ENCODE measurements at places on chromosomes 7 and 10.
A peak's percentile ranks its signal among the peaks of the same experiment; 100 is the strongest.

GRCh38 chr10:132405463-132405991, 8.5 kb downstream of the PWWP2B start:
- no peak for DNase-seq

DNA sequence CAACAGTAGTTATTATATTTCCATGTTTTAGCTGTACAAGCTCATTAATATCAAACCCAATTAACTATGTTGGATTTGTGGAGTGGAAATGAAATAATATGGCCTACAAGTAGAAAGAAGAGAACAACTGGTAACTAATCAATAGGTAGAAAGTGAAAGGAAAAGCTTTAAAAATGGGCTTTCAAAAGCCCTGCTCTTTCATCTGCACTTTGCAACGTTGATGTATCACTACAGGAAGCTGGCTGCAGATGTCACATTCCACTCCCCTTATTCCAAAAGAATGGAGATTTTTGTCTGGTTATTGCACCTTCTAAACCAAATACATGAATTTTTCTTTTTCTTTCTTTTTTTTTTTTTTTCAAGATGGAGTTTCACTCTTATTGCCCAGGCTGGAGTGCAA, 11.7 kb upstream of the MKI67 start:
- no peak for DNase-seq

- DNase-seq, result no peak
These were observed 148.3 kb downstream of the CTTNBP2 start for GRCh38 chr7:117724898-117725297.

- peak; percentile 52 for DNase-seq
These were observed 701 bp upstream of the GBX1 start for GRCh38 chr7:151168003-151168786.

DNA sequence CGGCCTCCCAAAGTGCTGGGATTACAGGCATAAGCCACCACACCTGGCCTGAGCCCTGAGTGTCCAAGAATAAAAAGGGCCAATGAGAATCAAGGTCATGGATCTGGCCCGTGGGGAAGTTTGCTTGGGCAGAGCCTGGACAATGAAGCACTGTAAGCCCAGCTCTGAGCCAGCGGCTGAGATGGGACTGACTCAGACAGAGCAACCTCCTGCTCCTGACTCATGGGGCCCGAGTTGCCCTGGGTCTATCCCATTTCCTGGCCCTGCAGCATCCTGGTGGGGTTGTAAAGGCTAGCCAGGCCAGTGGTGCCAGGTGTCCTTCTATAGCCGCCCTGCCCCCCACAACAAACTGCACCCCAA, 5.2 kb upstream of the MYH16 start:
- no peak for DNase-seq

GRCh38 chr7:156607332-156608172, 33.0 kb upstream of the RNF32 start:
- no peak for DNase-seq

- no peak for DNase-seq
These were observed 1.4 kb downstream of the ZNF282 start for GRCh38 chr7:149196705-149197171.

DNA sequence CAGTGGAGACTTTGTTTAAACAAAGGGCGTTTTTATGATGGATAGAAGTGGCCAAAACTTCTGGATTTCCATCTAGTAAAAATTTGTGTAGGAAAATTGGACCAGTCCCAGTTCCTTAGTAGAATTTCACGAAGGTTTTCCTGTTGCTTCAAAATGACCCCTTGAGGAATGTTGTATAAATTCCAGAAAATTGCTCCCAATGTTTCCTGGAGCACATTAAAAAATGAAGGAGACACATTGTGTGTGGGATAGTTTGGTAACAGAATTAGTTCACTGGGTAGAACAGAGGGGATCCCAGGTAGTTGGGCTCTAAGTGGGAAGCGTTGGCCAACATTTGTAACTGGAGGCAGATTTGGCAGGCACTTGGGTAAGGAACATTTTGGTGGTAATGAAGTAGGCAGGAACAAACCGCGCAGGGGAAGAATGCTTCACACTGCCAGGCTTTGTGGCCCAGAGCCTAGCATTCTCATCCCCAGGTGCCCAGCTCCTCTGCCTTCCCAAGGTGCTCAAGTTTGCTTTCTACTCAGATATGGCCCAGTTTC, 758.6 kb downstream of the AUTS2 start:
- no peak for DNase-seq

- no peak for DNase-seq
These were observed at the start of gene PDGFA for GRCh38 chr7:519484-520390. Gene PDGFA (minus strand): TSS chr7:519846. CDS start chr7:519001, 845 bp downstream.

DNA sequence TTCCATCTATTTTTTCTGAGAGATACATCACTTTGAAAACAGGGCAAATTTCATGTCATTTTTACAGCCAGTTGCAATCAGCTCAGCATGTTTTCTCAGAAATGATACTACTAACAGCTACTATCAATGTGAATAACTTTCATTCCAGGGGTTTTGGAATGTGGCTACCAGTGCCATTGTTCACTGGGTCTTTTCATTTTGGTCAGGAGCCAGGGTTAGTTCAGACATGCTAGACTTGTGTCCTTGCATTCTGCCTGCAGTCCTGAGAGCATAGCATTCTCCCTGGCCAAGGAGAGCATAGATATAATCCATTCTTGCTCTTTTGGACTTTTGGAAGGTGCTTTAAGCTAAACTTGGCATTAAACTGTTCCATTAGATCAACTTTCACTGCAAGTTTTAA, 160.9 kb upstream of the NEBL start:
- no peak for DNase-seq

DNA sequence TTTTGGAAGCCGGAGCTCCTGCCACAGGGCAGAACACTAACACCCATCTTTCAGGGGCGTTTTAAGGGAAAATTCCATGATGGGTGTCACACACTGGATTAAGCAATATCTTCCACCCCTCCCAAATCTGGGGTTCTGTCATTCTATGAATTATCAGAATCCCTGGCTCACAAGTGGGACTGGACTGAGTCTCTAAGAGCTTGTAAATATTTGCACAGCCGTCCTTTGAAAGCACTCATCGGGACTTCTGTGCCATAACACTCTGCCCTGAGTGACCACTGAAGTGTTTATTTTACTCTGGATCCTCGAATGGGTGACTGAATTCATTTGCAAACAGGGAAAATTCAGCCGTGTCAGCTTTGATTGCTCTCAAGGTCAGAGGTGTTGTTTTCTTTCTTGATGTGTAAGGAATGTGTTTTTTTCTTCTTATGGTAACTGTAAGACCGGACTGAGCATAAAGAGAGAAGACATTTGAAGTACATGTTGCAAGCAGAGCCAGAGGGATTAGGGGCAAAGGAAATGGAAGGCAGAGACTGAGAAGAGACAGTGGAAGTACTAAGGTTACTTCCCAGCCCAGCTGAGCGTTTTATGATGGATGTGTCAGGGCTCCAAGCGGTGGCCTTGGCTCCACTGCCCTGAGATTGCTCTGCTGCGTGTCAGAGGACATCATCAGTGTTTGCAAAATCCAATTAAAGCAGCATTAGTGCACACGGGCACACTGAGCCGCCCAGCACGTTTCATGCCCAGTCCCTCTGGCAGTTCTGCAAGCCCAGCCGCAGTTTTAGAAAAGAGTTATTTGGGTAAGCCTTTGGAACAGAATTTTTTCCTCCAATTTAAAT, 17.7 kb upstream of the GTPBP4 start:
- DNase-seq, result no peak

DNA sequence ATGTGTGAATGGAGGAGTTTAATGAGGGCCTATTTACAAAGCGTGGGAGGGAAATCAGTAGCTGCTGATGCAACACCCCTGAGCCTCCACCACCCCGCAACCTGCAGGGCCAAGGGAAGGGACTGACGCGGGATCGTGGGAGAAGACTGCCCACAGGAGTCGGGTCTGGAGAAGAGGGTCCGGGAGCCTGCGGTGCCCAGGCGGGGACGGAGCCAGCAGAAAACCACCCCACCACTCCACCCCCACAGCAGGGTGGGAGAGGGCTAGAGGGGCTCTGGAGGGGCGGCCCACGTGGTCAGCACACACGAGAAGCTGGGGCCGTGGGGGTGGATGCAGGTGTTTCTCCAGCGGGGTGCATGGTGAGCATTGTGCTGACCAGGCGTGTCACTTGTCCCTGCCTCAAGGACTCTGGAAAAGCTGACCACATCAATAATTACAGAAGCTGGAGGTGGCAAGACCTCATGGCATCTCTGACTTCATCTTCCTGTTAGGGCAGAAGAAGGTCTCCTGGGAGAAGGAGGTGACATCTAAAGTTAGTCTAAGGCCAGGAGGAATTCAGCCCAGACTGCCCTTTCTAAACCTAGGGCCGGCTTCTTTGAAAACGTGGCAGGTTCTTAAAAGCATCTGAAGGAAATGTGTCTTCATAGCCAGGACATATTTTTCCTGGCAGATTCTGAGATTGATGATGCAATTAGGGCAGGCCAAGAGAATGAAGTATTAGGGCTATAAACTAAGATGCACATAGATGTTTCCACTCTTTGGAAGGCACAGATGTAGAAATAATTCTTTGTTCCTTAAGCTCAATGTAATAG, 150.9 kb downstream of the RGS10 start:
- no peak for DNase-seq

DNA sequence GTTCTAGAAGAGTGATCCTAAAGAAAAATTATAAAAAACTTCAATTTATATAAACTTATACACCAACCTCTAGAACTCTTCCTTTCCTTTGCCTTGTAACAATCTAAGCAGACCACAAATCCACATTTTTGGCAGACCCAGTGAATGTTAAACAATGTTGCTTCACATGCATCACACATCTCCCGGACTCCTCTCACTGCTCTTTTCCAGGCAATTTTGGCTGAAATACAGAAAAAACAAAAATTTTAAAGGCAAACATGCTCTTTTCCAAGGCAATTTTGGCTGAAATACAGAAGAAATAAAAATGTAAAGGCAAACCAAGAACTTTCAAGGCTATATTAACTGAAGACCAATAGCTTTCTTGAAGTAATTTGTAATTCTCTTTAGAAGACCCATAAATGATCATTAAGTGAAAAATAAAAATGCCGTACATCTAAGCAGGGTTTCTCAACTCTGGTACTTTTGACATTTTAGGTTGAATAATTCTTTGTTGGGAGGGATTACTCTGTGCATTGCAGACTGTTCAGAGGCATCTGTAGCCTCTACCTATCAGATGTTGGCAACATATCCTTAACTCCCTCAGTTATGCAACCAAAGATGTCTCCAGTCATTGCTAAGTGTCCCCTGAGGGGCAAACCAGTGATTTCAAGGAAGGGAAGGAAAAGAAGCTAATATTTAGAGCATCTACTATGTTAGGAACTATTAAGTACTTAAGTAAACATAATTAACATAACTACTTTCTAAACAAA, 64.4 kb downstream of the NRBF2 start:
- DNase-seq, result no peak

DNA sequence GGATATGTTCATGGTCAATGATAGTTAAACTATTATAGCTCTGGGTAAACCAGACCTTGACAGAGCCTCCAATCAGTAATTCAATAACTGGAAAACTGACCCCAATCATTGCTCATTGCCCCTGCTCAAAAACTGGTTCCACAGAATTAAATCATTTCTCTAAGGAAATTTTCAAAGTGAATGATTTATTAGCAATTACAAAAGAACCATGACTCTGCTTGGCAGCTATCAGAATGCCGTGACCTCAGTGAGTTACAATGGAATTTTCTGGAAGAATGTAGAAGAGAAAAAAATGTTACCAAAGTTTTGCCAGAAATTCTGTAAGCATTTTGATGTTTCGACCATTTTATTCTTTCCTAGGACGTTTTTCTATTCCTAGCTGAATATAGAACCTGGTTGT, 106.8 kb upstream of the APBB1IP start:
- no peak for DNase-seq

DNA sequence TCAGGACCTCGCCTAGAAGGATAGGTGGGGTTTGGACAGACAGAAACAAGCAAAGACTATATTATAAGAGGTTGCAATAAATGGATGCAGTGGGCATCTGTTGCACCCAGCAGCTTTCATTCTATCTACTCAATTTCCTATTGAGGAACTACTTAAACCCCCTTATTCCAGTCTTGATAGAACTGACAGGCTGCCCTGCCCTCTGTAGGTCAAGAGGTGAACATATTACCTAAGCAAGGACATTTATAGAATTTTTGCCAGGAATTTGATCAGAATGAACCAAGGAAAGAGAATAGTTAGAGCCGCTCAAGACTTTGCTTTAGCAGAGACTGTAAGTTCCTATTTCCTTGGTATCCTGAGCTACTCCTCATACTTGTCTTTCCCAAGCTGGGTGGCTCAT, 9.5 kb downstream of the VTI1A start:
- DNase-seq, result no peak

GRCh38 chr7:100801833-100802568, 25.3 kb downstream of the EPHB4 start:
- DNase-seq, result no peak

- peak; percentile 45 for DNase-seq
These were observed 1.3 kb downstream of the STK17A start for GRCh38 chr7:43584195-43584586.

DNA sequence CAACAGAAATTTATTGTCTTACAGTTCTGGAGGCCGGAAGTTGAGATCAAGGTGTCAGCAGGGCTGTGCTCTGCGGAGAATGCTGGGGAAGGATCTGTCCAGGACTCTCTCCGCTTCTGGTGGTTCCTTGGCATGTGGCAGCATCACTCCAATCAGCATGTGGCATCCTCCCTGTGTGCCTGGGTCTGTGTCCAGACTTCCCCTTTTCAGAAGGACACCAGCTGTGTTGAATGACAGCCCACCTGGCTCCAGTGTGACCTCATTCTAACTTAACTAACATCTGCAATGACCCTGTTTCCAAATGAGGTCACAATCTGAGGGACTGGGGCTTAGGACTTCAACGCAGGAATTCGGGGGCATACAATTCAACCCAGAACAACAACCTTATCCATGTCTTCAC, 141.9 kb downstream of the BMS1 start:
- DNase-seq, result no peak

DNA sequence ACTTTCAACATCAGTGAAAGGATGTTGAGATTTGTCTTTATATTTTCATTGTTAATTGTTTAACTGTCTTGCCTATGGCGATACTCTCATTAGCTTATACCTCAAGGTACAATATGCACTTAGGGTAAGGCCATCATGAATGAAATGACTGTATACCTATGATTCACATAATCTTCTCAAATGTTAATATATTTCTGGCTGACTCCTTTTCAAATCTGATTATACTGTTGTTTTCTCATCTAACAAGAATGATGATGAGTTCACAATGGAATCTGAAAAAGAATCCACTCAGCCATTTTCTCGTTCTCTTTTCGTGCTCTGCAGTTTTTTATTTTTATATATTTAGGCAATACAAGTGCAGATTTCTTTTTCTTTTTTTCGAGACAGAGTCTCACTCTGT, 159.1 kb downstream of the ARHGAP12 start:
- no peak for DNase-seq

DNA sequence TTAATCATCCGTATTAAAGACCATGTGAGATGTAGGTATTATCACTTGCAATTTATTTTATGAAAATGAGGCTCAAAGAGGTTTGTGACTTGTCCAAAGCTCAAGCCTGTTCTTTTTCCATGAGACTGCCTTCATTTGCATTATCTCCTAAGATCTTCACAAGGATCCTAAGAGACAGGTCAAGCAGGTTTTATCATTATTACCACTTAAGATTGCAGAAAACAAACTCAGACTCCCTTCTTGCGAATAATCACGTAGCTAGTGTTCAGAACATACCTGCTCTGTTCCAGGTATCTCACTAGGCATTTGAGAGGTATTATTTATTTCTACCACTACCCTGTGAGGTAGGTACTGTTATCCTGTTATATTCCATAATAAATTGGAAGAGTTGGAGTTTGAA, 64.8 kb downstream of the ZNRF2 start:
- DNase-seq, result no peak

Data from CD4-positive, alpha-beta memory T cell (primary cell).